Thoracic aorta (tissue), 2 donors: ENCODE measurements at places on chromosomes 7 and 10. TPM values are rescaled to one million over a fixed set of nuclear protein-coding genes. Genes with fewer than 3 reads are reported as not detected.

Gene ABCB4
- total RNA-seq: 1.4 TPM

GRCh38 chr10:76009531-76009930, 578.1 kb downstream of the LRMDA start:
- no peak overlapping the region for H3K27ac ChIP-seq
- DNase-seq: no peak
- H3K4me1 ChIP-seq: no peaks in the 10 kb centered on the region
- no peaks in the 10 kb centered on the region for H3K36me3 ChIP-seq

Gene H2AZ2
- 103 TPM for total RNA-seq

DNA sequence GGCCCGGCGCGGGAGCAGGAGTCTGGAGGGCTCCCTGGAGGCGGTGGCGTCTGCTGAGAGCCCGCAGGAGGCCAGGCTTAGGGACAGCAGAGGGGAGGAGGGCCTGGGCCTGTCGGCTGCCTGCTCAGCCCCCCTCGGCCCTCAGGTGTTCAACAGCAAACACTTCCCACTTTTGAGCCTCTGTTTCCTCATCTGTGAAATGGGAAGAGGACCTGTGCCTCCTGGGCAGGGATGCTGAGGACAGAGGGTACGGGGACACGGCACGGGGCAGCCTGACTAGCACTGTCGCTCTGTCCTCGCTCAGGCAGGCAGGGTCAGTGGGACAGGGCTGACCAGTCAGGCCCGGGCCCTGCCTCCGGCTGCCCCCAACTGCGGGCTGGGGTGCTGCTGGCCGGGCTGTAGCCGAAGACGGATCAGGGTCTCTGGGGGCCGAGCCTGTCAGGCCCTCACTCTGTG, 663 bp downstream of the CYP2W1 start:
- no peak overlapping the region for H3K27ac ChIP-seq
- no peak overlapping the region for H3K4me3 ChIP-seq
- H3K27me3 ChIP-seq: no peaks in the 10 kb centered on the region
- no peaks in the 10 kb centered on the region for H3K36me3 ChIP-seq

Gene MOGAT3
- not detected for total RNA-seq

Gene ORC5
- total RNA-seq: 14.8 TPM

GRCh38 chr10:130766071-130766470, 545.5 kb downstream of the TCERG1L start:
- H3K27ac ChIP-seq: no peak overlapping the region
- H3K36me3 ChIP-seq: no peaks in the 10 kb centered on the region
- DNase-seq: no peak
- no peaks in the 10 kb centered on the region for H3K27me3 ChIP-seq
- no peaks in the 10 kb centered on the region for H3K4me1 ChIP-seq

DNA sequence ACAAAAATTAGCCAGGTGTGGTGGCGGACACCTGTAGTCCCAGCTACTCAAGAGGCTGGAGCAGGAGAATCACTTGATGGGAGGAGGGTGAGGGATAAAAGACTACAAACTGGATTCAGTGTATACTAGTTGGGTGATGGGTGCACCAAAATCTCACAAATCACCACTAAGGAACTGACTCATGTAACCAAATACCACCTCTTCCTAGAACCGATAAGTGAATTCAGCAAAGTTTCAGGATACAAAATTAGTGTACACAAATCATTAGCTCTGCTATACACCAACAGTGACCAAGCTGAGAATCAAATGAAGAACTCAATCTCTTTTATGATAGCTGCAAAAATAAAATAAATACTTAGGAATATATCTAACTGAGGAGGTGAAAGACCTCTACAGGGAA, 23.0 kb upstream of the DMBT1 start:
- H3K4me1 ChIP-seq: no peaks in the 10 kb centered on the region
- H3K27me3 ChIP-seq: no peaks in the 10 kb centered on the region
- no peaks in the 10 kb centered on the region for H3K36me3 ChIP-seq
- no peak overlapping the region for H3K4me3 ChIP-seq

GRCh38 chr7:93980744-93981479, 23.2 kb downstream of the BET1 start:
- no peaks in the 10 kb centered on the region for H3K36me3 ChIP-seq
- no peaks in the 10 kb centered on the region for H3K27me3 ChIP-seq
- H3K4me3 ChIP-seq: no peak overlapping the region
- no peak overlapping the region for H3K27ac ChIP-seq
- no peaks in the 10 kb centered on the region for H3K4me1 ChIP-seq

- no peaks in the 10 kb centered on the region for H3K36me3 ChIP-seq
- no peaks in the 10 kb centered on the region for H3K27me3 ChIP-seq
- no peak overlapping the region for H3K27ac ChIP-seq
- DNase-seq: no peak
Observed at GRCh38 chr7:156607332-156608172, 33.0 kb upstream of the RNF32 start.

Gene SEMA3C
- total RNA-seq: 184 TPM

DNA sequence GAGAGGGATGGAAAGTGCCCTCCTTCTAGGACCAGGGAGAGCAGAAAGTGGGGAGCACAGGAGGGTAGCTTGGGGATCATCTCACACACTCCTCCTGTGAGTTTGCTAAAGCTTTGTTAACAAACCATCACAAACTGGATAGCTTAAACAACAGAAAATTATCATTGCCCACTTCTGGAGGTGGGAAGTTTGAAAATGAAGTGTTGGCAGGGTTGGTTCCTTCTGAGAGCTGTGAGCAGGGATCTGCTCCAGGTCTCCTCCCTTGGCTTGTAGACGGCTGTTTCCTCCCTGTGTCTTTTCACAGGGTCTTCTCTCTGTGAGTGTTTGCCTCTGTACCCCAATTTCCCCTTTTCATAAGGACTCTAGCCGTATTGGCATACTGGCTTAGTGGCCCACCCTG, 32.0 kb upstream of the CXCL12 start:
- no peaks in the 10 kb centered on the region for H3K36me3 ChIP-seq
- H3K4me1 ChIP-seq: peaks cover 14% of the 10 kb centered on the region
- H3K4me3 ChIP-seq: no peak overlapping the region
- no peak for DNase-seq
- H3K27ac ChIP-seq: no peak overlapping the region

GRCh38 chr7:47066976-47067614, 514.8 kb downstream of the TNS3 start:
- H3K4me3 ChIP-seq: no peak overlapping the region
- H3K27me3 ChIP-seq: no peaks in the 10 kb centered on the region
- DNase-seq: no peak
- H3K4me1 ChIP-seq: no peaks in the 10 kb centered on the region
- no peaks in the 10 kb centered on the region for H3K36me3 ChIP-seq

Gene DIP2C
- 36.8 TPM for total RNA-seq

Gene TAF3
- 8.2 TPM for total RNA-seq

Gene FFAR4
- total RNA-seq: not detected

- no peaks in the 10 kb centered on the region for H3K27me3 ChIP-seq
- H3K4me1 ChIP-seq: no peaks in the 10 kb centered on the region
- H3K4me3 ChIP-seq: no peak overlapping the region
Observed at GRCh38 chr7:39084349-39084748, 106.6 kb downstream of the POU6F2 start.

GRCh38 chr10:113665352-113665751, 1.5 kb upstream of the NRAP start:
- no peaks in the 10 kb centered on the region for H3K4me1 ChIP-seq
- no peaks in the 10 kb centered on the region for H3K36me3 ChIP-seq
- no peak overlapping the region for H3K4me3 ChIP-seq
- H3K27me3 ChIP-seq: no peaks in the 10 kb centered on the region
- DNase-seq: no peak

Gene WDR86
- 8.5 TPM for total RNA-seq

Gene CYP26C1
- 0.35 TPM for total RNA-seq

Gene ACTL6B
- total RNA-seq: not detected
